ENCODE measurements at places on chromosomes 1 and 21.
A peak's percentile ranks its signal among the peaks of the same experiment; 100 is the strongest.

GRCh38 chr1:187091666-187092065 is 262.9 kb downstream of the PLA2G4A start:
- peak; percentile 46 for DNase-seq

GRCh38 chr1:227753999-227754711 is 18.9 kb downstream of the SNAP47 start:
- no peak for DNase-seq

DNA sequence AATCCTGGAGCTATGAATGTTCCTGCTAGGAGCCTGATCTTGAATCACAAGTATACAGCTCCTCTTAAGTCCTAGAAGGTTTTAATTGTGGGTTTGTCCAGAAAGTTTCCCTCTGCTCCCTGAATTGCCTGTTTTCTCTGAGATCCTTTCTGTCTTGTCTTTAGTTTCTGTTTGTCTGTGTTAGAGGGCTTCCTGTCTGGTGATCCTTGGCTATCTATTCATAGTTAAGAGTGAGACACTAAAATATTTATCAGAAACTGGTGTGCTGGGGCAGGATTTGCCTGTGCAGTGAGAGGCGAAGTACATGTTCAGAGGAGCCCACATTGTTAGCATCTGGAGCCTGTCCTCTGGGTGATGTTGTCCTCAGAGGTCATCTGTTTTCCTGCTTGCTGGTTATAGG is 45.4 kb downstream of the ETS2 start:
- DNase-seq, result no peak

DNA sequence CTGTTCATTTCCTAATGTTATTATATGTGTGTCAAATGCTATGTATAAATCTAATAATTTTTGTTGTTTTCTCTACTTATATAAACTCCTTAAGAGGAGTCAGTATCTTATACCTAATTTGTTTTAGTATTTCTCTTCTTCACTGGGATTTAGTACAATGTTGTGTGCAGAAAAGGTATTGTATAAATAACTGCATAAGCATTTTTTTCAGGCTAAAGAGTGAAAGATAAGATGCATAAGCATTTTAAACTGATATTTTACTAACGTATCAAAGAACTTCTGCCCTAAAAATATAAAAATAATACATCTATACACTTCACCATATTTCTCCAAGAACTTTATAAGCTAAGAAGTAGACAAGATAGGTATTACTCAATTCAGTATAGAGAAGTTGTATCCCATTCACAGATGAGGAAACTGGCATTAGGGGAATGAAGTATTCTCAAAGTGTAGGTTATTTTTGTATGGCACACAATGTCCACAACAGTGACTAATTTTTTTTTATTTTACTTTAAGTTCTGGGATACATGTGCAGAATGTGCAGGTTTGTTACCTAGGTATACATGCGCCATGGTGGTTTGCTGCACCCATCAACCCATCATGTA is 59.3 kb downstream of the NUP210L start:
- DNase-seq, result no peak

- DNase-seq, result no peak
Observed at GRCh38 chr21:38788275-38788905, 17.3 kb upstream of the ETS2 start.

DNA sequence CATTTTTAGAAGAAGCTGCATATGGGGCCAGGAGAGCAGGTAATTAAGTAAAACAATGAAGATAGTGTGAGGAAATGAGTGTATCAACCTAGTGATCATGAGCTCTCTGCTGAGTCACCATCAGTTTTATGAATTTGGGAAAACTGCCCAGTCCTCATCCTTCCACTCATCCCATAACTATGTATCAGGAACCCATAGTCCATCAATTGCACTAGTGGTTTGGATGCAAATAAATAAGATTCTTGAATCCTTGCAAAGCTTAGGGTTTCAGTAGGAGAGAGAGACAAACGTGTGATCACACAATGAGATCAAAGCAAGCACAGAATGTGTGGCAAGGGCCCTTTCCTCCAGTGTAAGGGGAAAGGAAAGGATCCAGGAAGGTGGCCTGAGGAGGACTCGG is 145.6 kb downstream of the ZZZ3 start:
- peak; percentile 100 for DNase-seq

GRCh38 chr1:119675349-119676345 is 27.6 kb upstream of the ZNF697 start:
- DNase-seq, result peak; percentile 90

- no peak for DNase-seq
Observed at GRCh38 chr1:167099851-167100250, 6.0 kb downstream of the STYXL2 start.

- no peak for DNase-seq
Observed at GRCh38 chr1:185987611-185988321, 253.6 kb downstream of the HMCN1 start.

GRCh38 chr1:62307895-62308492 is 11.2 kb downstream of the KANK4 start:
- peak; percentile 22 for DNase-seq

- DNase-seq, result no peak
Observed at GRCh38 chr21:46604329-46604974, 430 bp downstream of the S100B start.

DNA sequence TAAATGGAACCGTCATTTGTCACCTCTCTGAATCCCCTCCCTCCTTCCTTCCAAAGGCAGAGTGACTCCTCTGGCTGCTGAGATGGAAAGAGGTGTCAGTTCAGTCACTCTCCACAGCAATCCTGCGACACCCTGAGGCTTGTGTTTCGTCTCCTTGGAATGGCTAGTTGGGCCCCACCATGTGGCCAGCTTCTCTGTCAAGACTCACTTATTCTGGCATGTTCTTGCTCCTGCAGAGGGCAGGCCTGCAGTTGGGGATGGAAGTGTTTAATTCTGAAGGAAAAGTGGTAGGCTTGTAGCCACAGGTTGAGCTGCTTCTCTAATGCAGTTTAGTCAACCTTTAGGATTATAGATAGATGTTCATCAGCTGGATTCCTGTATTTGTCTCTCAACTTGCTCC is 149.6 kb downstream of the LMO4 start:
- peak; percentile 14 for DNase-seq

GRCh38 chr1:53145942-53146708 is 3.7 kb upstream of the SLC1A7 start:
- DNase-seq, result peak; percentile 100

GRCh38 chr1:10681296-10682107 is 114.9 kb downstream of the CASZ1 start:
- no peak for DNase-seq

- no peak for DNase-seq
Observed at GRCh38 chr1:154629061-154629674, 21.2 kb upstream of the ADAR start.

DNA sequence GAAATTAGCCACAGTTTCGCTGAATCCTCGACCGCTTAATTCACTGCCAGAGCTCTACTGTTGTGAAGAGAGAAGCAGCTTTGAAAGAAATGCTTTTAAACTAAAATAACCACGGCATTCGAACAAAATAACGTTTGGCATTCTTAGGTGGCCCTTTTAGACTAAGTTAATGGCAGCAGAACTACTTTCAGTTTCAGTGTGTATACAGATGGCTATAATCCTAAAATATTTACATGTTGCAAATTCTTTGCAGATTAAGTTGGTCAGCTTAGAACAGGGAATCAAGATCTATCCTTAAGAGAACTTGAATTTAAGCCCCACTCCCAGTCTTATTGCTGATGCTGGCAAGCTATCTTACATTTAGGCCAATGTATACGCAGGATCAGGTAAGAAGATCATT is 62.7 kb downstream of the ADSS2 start:
- no peak for DNase-seq

DNA sequence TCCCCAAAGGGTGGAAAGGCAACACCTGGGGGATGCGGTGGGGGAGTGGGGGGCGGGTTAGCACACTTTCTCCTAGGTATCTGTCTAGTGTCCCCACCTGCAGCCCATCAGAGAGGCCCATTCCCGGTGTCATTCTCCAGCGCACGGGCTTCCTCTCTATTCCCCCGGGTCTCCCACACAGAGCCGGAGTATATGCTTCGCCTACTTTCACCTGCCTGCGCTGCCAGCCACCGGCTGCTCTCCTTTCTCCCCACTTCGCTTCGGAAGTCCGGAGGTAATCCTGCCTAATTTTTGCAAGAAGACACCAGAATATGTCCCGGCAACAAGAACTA is 852 bp downstream of the RGS7 start:
- no peak for DNase-seq

GRCh38 chr1:164659621-164660411 is 100.8 kb downstream of the PBX1 start:
- no peak for DNase-seq

DNA sequence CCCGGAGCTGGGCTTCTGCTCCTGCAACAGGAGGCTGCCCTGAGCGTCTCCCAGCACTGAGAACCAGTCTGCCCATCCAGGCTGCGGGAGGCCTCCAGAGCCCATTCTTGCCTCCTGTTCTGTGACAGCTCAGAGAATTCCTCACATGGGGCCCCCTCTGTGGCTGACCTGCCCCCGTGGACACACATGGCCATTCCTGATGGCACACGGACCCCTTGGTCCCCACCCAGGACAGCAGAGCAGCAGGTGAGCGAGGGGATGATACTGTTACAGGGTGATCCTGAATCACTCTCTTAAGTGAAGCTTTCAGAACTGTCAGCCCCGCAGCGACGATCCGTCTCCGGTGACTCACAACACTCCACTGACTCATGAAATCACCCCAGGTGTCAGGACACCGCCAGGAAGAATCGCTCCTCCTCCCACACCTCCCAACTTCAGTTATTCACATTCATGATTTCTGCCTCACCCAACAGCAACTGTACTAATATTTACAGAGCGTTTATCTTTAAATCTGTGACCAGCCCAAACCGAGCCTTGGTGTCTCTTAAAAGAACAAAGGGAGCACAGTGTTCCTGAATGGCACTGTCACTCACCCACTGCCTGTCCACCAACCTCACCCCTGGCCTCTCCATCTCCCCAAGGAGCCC is 22.5 kb downstream of the CHD5 start:
- peak; percentile 74 for DNase-seq

GRCh38 chr1:92752719-92753118 is 32.2 kb downstream of the EVI5 start:
- DNase-seq, result peak; percentile 92

GRCh38 chr1:110258734-110259133 is 48.6 kb downstream of the KCNC4 start:
- peak; percentile 21 for DNase-seq

DNA sequence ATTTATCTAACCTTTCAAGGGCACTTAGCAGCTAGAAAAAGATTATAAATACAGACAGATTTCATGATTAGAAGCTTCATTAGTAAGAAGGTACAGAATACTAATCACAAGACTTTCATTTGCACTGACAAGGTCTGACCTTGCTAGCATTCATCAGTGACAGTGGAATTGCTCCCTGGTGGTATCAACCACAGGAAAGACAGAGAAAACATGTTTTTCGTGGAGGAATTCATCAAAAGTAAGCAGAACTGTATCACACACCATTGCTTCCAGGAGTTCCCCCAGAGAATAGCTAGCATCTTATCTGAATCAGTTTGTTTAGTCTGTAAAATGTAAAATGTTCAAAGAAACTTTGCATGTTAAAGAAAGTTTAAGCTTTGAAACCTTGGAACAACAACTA is 20.6 kb upstream of the CRB1 start:
- no peak for DNase-seq

GRCh38 chr21:32140604-32141317 is 138.1 kb downstream of the MIS18A start:
- DNase-seq, result no peak

DNA sequence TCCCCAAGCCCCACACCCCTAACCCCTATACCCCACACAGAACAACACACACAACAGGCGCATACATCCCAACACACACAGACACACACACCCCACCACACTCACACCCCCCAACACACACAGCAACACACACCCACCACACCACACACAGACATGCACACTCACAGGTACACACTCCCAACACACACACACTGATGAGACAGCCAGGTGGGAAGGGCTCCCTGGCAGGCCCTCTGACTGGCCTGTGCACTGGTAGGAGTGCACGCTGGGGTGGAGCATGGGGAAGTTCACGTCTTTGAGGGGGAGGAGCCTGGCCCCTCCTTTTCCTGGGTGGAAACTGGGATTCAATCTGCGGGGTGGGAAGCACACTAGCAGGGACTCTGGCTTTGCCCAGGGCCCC is 116.7 kb downstream of the RHOU start:
- no peak for DNase-seq

GRCh38 chr1:156122519-156123355 is 8.2 kb downstream of the LMNA start:
- DNase-seq, result peak; percentile 95

- no peak for DNase-seq
Observed at GRCh38 chr1:57017717-57018116, 51.9 kb upstream of the C8B start.

GRCh38 chr1:109240158-109241152 is 8.9 kb upstream of the CELSR2 start:
- peak; percentile 51 for DNase-seq

DNA sequence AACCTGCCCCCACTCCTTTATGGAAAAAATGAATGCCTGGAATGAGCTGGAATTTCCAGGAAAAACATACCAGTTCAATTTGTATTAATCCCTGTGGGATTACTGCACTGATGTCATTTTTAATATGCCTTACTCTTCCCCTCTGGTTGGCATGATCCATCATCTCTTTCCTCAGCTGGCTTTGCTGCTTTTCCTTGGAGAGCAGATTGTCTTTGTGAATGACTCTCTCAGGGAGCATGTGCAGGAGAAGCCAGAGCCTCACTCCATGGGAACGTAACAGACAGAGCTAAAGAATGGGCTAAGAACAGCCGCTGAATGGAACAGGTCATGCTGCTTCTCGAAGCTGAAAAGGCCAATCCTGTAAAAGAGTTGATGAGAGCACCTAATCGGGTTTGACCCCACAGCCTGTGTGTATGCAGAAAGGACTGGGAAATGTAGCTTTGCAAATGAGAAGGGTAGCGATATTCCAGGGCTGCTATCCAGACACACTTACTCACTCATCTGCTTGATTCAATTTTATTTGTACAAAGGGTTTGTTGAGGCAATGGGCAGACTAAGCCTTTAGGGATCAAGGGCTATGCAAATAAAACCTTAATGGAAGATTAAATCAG is 20.7 kb downstream of the PHC2 start:
- no peak for DNase-seq

DNA sequence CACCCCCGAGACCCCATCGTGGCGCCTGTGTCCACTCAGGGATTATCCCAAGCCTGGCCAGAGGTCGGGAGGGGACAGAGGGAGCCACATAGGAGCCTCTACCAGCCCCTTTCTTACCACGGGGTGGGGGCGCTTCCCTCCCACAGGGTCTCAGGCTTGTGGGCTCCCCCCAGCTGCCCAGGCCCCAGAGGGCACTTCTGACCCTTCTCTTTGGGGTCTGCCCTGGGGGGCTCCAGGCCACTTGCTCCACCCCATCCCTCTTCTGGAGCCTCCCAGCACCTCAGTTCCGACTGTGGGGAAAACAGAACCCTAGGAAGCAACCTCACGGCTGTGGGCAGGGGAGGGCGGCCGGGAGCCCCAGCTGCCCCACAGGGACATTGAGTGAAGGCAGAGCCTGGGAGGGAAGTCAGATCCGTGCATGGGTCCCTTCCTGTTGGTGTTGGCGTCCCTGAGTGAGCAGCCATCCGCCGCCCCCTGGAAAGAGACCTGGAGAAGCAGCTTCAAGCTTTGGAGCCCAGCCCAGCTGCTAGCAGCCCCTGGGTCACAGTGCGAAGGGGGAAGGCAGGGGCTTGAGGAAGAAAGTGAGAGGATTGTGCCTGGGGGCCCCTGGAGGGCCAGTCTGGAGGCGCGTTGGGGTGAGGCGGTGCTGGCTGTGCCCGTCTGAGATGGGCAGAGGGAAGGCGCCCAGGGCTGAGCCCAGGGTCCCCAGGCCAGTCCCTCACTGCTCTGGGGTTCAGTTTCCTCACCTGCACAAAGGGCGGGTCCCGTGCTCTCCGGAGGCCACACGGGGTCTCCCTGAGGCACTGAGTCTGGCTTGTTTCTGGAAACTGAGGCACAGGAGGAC is 22.1 kb downstream of the RRP1 start:
- DNase-seq, result no peak

All from ELR (cell line).